Stimulated activated CD4-positive, alpha-beta T cell treated with anti-CD3 and anti-CD28 coated beads, Interleukin-15, amount 100 ng/mL, for 1 hour (primary cell): ENCODE measurements at places on chromosomes 2 and 18.

DNA sequence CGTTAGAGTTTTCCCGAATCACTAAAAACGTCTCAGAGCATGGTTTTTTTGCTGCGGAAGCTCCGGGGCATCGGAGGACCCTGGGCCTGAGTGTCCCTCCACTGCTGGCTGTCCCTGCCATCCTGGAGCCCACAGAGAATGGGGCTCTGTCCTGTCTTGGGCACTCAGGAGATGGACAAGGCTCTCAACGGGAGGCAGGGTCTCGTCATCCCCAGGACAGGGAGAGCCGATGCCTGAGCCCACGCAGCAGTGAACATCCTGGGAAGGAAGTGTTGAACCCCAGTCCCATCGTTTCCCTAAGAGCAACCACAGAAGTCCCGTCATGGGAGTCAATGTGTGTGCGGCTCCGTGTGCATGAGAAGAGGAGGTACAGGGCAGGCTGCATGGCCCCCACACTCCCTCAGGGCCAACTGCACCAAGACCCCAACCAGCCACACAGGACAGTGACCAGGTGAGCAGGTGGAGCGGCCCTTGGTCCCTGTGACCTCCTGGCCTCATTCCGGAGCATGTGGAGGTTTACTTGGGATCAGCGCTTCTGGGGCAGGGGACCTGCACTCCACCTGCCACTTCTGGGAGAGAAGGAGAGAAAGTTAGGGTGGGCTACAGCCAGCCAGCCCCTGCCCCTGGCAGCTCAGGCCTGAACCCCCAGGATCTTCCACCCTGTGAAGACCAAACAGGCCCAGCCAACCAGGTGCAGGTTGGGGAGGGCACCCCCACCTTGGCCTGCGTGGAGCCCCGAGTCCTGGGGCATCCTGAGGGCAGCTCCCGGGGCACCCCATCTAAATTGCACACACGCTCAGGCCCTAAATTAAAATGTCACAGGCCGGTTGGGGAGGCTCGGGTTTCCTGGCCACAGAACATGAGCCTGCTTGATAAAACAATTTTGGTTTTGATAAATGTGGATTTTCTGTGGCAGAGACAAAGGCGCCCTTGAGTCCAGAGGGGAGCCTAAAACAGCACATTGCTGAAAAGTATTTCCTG, 3.1 kb upstream of the SNED1 start:
- DNase-seq: no peak

- no peak for DNase-seq
Measured at GRCh38 chr18:70290482-70291294, 1.8 kb downstream of the SOCS6 start.

- DNase-seq: no peak
Measured at GRCh38 chr2:106122157-106122556, 71.9 kb downstream of the UXS1 start.

DNA sequence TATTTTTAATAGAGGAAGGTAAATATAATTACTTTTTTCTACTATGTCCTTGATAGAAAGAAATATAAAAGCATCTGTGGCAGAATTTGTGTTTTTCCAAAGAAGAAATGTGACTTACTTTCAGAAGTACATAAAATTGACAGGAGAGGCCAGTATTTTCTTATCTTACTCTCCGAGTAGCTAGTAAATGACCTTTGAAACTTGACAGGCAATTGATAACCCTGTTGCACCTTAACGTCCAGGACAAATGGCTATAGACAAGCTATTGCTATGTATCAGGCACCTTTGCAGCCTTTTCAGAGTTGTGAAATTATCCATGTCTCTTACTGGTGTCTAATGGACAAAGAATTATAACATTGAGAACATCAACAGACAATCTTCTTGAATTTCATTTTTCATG, 63.0 kb upstream of the TNFRSF11A start:
- no peak for DNase-seq

DNA sequence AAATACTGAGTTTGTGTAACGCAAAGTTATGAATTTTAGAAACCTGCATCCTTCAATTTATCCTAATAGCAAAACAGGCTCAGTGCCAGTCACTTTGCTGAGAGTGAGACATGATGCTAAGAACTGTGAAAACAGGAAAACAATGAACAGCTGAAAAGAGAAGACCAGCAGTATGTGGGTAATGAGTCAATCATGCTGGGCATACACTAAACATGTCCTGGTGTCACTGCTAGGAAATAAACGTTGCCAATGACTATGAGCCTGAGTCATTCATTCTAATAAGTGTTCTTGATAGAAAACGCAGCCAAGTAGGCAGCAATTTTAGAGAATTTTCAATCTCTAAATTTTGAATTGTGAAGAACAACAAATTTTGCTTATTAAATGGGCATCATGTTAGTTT, 237.3 kb downstream of the GALR1 start:
- no peak for DNase-seq

- no peak for DNase-seq
Measured at GRCh38 chr18:73752965-73753364, 394.7 kb downstream of the FBXO15 start.

- no peak for DNase-seq
Measured at GRCh38 chr18:10842861-10843260, 306.5 kb downstream of the PIEZO2 start.

DNA sequence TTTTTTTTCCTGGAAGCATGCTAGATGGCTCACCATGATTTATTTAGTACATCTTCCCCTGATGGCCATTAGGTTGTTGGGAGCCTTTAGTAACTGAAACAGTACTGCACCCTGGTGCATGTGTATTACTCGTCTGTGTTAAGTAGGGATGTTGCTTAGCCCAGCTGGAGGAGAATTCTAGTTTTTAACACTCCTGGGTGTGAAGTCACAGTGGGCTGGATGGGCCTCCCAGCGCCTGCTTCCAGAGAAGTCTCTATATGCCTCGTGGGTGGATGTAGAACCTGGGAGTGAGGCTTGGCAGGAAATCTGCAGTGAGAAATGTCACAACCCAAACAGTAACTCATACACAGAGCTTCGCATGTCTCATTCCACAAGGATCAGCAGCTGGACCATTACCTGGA, 28.9 kb upstream of the NT5DC4 start:
- no peak for DNase-seq

DNA sequence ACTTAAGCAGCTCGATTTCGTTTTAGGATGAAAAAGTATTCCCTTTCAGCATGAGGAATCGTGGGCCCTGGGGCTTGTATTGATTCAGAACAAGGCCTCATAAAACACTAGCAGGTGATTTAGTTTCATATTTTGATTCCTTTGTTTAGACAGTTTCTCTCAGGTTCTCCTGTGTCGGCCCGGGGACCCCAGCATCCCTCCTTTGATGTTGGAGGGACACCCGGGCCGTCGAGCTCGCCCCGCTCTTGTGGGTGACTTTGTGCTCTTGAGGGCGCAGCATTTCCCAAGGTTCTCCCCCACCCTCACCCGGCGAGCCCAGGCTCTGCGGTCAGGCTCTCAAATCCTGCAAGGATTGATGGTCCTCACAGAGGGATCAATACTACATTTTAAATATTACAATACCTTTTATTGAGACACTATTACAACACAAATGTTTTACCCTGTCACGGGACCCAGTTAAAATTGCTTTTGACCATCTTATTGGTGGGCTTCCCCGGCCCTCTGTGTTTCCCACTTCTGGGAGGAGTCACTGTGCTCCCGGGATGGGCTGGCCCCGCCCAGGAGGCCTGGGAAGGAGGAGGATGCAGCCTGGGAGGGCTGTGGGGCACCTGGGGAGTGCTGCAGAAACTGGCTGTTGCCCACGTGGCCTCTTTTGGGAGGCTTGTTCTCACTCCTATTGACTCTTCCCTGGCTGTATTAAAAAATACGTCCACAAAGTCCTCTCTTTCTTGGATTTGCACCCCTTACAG, 222.6 kb downstream of the INSIG2 start:
- no peak for DNase-seq

DNA sequence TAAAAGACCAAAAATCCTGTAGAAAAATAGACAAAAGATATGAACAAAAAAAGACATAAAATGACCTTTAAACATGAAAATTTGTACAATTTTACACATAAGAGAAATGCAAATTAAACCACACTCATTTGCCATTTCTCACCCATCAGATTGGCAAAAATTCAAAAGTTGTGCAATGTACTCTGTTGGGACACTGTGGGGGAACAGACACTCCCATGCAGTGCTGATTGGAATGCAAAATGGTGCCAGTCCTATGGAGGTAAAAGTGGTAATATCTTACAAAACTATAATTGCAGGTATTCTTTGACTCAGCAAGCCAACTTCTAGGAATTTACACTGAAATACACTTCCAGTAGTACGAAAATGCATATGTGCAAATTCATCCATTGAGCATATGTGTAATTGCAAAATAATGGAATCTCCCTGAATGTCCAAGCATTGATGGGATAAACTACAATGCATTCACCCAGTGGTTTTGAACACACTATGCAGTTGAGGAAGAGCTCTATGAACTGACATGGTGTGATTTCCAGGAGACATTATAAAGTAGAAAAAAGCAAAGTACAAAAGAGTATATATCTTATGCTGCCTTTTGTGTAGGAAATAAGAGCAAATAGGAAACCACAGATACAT, 201.8 kb upstream of the ZNF521 start:
- no peak for DNase-seq

DNA sequence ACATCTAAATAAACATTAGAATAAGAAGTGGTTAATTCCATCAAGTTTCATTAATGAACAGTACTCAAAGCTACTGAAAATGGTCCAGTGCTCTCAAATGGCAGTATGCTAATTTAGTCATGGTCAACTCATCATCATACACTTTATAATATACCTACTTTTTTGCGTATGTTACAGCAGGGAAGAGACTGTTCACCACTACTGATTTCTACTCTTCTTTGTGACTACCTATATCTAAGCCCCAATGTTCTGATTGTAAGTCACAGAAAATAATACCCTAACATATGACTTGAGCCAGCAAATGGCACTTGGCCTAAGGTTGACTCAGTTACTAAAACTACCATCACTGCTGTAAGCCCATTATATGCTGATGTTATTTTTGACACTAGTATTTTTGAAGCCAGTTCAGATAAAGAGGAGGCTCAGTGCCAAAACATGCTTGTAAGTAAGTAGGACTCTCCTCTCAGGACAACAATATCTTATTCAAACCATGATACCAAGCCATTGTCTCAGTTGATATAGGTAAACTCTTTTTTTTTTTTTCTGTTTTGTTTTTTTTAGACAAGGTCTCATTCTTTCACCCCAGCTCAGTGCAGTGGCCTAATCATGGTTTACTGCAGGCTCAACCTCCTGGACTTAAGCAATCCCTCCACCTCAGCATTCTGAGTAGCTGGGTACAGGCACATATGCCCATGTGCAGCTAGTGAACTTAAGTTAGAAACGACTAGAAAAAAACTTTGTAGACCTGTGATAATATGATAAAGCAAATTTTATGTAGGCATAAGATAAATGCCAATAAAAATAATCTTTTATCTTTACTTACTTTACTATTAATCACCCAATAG, 266.9 kb downstream of the ZNF385B start:
- no peak for DNase-seq

- DNase-seq: no peak
Measured at GRCh38 chr2:5035057-5035488, 657.1 kb upstream of the SOX11 start.

DNA sequence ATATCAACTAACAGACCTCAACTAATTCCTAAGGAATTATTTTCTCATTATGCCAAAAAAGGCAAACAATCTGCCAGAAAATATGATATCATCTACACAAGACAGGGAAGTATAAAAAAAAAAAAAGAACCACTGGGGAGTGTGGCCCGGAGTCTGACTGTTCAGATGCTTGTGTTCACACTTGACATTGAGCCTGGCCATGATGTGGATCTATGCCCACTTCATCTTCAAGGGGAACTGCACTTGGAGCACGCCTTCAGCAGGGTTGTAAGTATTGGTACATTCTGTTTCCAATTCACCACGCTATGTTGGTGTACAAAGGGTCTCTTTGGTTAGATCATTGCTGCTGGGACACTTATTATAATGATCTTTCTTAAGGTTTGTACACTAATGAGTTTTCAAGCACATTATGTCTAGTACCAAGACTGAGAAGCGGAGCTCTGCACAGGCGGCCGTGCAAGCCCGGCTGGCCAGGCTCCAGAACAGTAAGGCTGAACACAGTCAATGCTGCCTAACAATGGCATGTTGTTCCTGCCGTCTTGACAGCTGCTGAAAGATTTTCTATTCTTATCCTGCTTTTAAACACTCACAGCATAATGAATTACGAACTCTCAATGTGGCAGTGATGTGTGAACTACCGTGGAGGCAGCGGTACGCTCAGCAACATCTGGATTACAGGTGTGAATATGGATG, 788.4 kb upstream of the SOX11 start:
- DNase-seq: no peak

- no peak for DNase-seq
Measured at GRCh38 chr2:141660232-141660631, 470.6 kb downstream of the LRP1B start.

DNA sequence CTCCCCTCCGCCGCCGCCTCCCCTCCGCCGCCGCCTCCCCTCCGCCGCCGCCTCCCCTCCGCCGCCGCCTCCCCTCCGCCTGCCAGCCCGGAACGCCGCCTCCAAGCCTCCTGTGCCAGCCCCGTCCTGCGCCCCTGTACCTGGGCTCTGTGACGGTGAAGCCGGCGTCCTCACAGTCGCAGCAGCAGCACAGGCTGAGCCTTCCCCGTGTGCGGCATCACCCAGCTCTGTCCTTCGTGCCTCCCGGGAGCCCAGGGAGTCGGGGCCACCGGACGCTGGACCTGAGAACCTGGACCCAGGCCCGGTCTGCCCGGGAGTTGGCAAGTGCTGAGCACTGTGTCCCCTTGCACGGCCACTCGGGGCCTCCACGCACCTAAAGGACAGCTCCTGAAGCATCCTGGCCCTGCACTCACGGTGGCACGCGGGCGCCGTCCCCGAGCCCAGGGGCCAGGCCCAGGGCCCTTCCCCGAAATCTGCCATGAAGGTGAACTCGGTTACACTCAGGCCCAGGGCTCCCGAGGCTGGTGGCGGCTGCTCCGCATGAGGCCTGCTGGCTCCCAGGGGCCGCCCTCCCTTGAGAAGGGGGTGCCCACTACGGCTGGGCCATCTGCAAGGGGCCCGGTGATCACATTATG, 32.9 kb downstream of the RTP5 start:
- no peak for DNase-seq

DNA sequence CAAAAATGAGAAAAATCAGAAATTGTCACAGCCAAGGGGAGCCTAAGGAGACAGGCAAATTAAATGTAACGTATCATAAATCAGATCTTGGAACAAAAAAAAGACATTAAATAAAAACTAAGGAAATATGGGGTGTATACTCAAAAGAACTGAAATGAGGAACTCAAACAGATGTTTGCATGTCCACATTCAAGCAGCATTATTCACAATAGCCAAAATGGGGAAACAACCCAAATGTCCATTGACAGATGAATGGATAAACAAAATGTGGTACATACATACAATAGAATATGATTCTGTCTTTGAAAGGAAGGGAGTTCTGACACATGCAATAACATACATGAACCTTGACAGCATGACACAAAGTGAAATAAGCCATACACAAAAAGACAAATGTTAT, 155.8 kb upstream of the KLF7 start:
- DNase-seq: no peak

GRCh38 chr2:188966079-188966571, 8.0 kb upstream of the COL3A1 start:
- no peak for DNase-seq

- no peak for DNase-seq
Measured at GRCh38 chr2:10915236-10915635, 3.5 kb downstream of the KCNF1 start.
